A549 treated with AZD2906 at 1 μM for 4 hours (cell line): ENCODE measurements at places on chromosomes 4 and X. TPM values are rescaled to one million over a fixed set of nuclear protein-coding genes. Genes with fewer than 3 reads are reported as not detected.

Gene GPR173
- 0.02 TPM in 4 of 5 replicates, not detected in the other for total RNA-seq

Gene LDB2
- total RNA-seq, result not detected in 5 replicates

Gene VSIG1
- total RNA-seq, result 0.14 to 0.40 TPM (median 0.22 TPM) in 5 replicates

Gene SATL1
- not detected in 5 replicates for total RNA-seq

Gene BGN
- total RNA-seq, result 0.03 TPM in 1 of 5 replicates, not detected in the others

Gene PARM1
- 0.50 to 0.57 TPM (median 0.51 TPM) in 5 replicates for total RNA-seq

Gene AKAP4
- total RNA-seq, result 0.14 TPM in 1 of 5 replicates, not detected in the others
